NCI-H226 (cell line): ENCODE measurements at places on chromosomes 11 and 22.

- DNase-seq: peak; percentile 66
Observed at GRCh38 chr11:10327254-10327653, 22.4 kb downstream of the ADM start.

- DNase-seq: no peak
Observed at GRCh38 chr22:27859336-27859735, 57.8 kb upstream of the MN1 start.

DNA sequence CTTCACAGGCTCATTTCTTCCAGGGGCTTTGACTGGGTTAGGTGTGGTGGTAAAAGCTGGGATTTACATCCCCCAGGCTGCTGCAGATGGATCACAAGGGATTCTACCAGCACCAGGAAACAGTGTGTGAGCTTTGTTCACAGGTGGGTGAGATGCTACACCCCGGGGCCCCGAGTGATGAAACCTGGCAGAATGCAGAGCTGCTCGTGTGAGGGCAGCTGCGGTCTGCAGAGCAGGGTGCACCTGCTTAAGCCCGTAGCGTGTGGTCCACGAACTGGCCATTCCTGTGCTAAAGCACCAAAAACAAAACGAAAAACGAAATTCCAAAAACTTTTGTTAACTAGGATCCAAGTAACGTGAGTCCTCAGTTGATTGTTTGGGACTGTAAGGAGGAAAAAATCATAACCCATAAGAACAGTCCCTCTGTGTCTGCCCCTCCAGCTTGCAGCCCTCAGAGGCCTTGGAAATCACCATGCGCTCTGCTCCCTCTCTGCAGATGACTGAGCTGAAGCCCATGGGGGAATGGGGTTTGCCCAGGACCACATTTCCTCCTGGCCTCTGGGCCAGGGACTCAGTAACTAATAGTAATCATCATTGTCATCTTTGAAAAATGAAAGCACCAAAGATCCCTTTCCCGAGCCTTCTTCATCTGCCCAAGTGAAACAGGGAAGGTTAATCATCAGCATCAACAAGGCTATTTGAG is 24.6 kb downstream of the ELF5 start:
- no peak for DNase-seq

DNA sequence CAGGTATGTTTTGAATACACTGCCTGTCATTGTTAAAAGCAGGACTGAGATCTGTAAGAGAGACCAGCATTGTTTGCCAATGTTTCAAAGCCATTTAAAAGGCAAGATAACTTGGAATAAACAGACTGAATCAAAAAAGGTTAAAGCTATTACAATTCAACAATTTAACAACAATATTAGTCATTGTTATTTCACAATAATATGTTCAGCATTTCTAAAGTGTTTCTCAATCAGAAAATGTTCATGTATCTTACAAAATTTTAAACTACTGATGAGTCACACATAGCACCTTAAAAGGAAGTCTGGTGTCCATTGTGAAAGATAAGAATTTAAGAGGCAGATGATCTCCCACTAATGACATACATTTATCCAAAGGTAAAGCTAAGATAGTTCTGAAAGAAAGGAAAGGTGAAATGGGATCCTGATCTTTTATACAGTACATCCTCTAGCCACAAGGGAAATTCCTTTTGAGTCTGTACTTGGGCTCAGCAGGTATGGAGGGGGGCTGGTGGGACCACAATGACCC is 79.7 kb downstream of the MAML2 start:
- peak; percentile 77 for DNase-seq

DNA sequence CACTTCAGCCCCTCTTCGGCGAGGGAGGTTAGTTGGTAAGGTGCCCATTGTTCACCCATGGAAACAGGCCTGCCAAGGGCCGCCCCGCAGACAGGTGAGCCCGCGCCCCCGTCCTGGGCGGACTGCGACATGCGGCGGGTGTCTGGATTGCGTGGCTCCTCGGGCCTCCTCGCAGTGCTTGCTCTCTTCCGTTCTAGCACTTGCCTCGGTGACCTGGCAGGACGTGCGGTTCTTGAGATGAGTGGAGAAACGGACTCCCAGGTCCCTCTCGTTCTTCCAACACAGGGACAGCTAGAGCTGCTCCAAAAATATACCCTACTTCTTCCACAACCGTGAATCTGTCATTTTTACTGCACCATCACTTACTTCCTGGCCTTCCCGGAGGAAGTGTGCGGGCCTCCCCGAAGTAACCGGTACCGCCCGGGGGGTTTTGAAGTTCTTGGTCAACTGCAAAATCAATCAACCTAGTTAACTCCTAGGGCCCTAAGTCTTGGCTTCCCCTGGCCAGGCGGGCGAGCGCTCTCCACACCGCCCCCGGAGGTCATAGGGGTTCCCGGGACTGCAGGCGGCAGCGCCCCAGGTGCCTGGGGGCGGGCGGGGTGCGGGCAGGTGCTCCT is 745 bp upstream of the ZBTB44 start:
- no peak for DNase-seq

GRCh38 chr11:86949995-86950660 is 5.1 kb downstream of the FZD4 start:
- DNase-seq: no peak

GRCh38 chr22:46792841-46793261 is 30.4 kb downstream of the TBC1D22A start:
- no peak for DNase-seq

GRCh38 chr11:63871962-63872799 is 33.3 kb downstream of the MARK2 start:
- peak; percentile 91 for DNase-seq

DNA sequence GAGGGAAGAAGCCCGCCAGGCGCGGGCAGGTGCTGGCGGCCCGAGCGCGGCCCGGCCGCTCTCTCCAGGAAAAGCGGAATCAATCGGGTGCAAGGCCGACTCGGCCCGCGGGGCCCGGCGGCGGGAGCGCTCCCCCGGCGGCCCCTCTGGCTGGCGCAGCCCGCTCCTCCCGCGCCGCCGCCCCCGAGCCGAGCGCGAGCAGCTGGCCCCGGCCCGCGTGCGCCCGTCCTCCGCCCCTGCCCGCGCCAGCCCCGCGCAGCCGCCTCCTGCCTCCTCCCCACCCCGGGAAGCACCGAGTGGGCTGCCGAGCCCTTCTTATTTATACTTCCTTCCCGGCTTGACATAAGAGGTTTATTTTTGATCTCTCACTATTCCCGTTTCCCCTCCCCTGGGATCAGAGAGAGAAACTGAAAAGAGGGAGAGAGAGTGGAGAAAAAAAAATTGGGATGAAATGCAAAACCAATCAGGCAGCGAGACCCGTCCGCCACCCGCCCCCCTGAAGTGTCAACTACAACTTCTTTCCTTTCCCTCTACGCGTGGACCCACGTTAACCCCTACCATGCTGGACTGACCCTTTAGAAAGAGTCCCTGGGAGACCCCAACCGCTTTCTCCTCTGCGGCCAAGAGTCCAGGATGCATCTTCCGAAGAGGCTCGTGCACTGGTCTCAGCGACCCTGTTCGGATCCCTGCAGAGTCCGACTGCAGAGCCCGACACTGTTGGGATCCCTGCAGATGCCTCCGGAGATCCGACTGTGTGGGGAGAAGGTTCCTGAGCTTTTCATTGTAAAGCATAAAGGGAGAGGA is at the start of gene ADAMTS8:
ADAMTS8 (minus strand) TSS at position 294 of the 804 bp plus-strand sequence. CDS start 323 bp downstream, outside the sequence.
- DNase-seq: no peak

GRCh38 chr11:22193348-22194051 is 615 bp downstream of the ANO5 start:
- no peak for DNase-seq

DNA sequence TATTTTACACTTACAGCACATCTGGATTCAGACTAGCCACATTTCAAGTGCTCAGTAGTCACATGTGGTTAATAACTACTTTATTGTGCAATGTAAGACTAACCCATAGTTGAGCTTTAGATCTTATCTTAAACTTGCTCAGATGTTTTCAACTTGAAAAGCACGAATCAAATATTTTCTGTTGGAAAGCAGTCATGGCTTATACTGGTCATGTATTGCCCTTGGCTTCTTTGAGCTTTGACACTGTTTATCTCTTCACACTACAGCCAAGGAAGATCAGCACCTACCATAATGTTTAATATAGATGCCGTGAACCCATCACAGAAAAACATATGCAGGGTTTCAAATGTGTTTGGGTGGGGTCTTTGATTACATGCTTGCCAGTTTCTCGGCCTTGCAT is 4.4 kb downstream of the RBX1 start:
- no peak for DNase-seq

GRCh38 chr11:103202048-103202651 is 92.9 kb downstream of the DYNC2H1 start:
- no peak for DNase-seq

DNA sequence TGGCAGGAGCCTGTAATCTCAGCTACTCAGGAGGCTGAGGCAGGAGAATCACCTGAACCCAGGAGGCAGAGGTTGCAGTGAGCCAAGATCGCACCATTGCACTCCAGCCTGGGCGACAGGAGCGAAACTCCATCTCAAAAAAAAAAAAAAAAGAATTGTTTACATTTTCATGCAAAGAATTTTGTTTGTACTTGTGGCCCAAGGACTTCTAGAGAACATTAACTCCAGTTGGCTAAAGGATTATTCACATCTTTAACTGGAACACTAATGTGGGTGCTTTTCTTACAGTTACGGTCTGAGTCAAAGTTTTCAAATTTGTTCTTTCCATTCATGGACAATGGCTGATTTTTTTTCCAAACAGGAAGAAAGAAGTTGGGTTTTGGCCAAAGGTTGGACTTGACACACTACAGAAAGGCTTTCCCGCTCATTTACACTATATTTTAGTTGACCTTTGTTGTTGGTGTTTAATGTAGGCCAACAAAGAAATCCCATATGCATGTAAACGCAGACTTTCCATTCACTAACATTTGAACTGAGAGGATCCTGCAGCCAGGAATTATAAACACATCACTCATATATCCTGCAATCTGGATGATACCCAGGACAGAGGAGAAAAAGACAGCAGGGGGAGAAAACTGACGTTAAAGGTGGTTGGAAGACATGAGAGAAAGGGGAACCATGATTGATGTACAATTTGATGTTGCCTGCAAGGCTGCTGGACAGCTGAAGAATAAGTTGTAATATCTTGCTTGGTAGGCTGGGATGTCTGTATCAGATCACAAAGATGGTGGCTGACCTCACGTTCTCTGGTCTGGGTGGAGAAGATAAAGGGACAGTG is 13.1 kb downstream of the POU2AF1 start:
- DNase-seq: no peak
